Activated T-cell treated with anti-CD3 and anti-CD28 coated beads, Interleukin-2, amount 50 U/mL, for 24 hours (primary cell): ENCODE measurements at places on chromosomes 2 and 18.

DNA sequence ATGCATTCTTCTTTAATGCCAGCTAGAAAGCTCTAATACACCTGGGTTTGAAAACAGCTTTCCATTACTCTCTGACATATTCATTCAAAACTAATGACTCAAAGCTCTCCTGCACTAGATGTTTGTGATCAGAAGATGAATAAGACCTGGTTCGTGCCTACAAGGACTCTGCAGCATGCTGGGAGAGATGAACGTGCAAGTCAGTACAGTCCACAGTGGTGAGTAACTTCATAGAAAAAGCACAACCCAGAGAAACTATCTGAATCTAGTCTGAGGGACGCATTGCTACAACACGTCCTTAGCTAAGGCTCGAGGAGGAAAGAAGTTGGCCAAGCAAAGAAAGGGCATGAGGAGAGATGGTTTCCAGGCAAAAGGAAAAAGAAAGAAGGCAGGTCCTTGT is 234.3 kb downstream of the OSR1 start:
- no peak for DNase-seq

- no peak for DNase-seq
These were observed 115.7 kb upstream of the LRATD1 start for GRCh38 chr2:14516844-14517243.

- no peak for DNase-seq
These were observed 51.2 kb upstream of the MEX3C start for GRCh38 chr18:51248685-51249084.

DNA sequence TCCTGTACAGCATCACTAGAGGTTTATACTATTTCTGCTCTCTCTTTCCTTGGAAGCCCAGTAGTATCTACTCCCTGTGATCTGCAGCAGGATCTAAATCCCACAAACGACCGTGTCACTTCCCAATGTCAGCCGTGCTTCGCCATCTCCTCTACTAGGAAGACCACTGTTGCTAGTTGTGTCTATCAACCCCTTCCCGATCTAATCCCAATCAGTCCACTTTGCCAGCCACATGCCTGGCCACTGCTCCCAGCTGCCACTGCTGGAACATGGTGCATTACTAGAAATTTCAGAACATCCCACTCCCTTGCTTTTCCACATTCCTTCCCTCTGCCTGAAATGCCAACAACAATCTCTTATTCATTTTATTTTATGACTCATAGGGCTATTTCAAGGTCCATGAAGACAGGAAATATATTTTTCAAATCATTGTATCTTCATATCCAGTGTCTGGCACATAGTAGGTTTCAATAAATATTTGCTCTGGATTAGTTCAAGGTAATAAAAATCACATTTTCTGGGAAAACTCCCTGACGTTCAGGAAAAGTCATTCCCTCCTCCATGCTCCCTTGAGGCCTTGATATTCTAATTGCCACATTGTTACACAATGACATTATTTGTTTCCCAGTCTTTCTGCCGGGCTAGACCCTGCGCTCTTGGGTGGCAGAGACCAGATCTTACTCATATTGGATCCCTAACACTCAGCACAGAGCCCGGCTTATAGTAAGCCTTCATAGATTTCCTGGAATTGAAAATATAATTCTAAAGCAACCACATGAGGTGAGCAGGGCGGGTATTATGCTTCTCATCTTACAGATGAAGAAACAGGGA is 2.1 kb upstream of the TRIB2 start:
- no peak for DNase-seq

- DNase-seq: no peak
These were observed 180.9 kb upstream of the ALKAL2 start for GRCh38 chr2:468648-469336.

- no peak for DNase-seq
These were observed 10.1 kb downstream of the COL4A4 start for GRCh38 chr2:227153758-227154486.

DNA sequence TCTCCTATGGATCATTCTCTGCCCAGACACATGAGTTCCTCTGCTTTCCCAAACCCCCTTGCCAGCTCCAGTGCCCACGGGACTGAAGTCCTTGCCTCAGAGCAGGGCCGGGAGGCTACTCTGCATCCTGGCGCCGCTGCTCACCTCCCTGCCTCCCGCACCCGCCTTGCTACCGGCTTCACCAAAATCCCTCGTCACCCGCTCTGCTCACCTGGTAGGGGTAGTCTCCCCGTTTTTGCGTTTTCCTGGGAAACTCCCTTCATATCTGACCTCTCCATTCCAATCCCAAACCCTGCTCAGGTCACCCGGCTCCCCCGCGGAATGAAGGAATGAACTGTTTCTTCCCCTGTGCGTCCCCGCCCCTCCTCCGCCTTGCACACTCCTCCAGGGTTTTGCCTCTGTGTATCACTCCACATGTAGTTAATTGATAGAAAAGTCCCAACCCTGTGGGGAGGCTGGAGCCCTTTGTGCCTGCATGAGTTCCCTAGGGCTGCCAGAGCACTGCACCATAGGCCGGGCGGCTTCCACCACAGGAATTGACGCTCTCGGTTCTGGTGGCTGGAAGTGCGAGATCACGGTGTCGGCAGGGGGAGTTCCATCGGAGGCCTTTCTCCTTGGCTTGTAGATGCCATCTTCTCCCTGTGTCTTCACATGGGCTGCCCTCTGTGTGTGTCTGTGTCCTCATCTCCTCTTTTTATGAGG is 2.0 kb upstream of the DGKD start:
- no peak for DNase-seq
